Caco-2 (cell line): ENCODE measurements at places on chromosomes 2 and 18. TPM values are rescaled to one million over a fixed set of nuclear protein-coding genes. Genes with fewer than 3 reads are reported as not detected.

- H3K4me1 ChIP-seq: peaks cover 14% of the 10 kb centered on the region; the same call in 1 of the 2 replicates
- DNase-seq: no peak
- no peaks in the 10 kb centered on the region for H3K27me3 ChIP-seq
- no peaks in the 10 kb centered on the region for H3K36me3 ChIP-seq
- H3K27ac ChIP-seq: no peak overlapping the region
Observed at GRCh38 chr2:186595219-186595618, 5.4 kb downstream of the ITGAV start.

- no peaks in the 10 kb centered on the region for H3K27me3 ChIP-seq
- H3K36me3 ChIP-seq: no peaks in the 10 kb centered on the region
- no peaks in the 10 kb centered on the region for H3K4me1 ChIP-seq
Observed at GRCh38 chr2:69222953-69223658, 163.9 kb downstream of the GFPT1 start.

- H3K4me3 ChIP-seq: no peak overlapping the region
- H3K36me3 ChIP-seq: no peaks in the 10 kb centered on the region
- no peak overlapping the region for H3K27ac ChIP-seq
- no peaks in the 10 kb centered on the region for H3K27me3 ChIP-seq
- no peaks in the 10 kb centered on the region for H3K4me1 ChIP-seq
- no peak for DNase-seq
Observed at GRCh38 chr2:158214431-158214830, 112.8 kb downstream of the UPP2 start.

DNA sequence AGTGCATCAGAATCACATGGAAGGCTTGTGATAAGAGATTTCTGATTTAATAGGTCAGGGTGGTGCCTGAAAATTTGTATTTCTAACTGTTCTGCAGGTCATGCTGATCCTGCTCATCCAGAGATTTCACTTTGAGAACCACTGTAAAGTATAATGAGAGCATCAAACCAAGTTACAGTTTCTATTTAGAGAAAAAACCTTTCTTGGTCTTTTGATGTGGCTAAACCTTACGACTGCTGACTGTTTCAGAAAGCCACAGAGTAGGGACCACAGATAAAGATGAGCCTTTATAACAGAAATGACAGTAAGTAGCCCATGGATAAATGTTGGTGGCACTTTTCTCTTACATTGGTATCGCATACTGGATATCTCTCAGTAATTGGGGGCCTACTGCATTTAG, 109.4 kb upstream of the FANCL start:
- no peaks in the 10 kb centered on the region for H3K27me3 ChIP-seq
- H3K27ac ChIP-seq: no peak overlapping the region
- no peak overlapping the region for H3K4me3 ChIP-seq
- H3K4me1 ChIP-seq: no peaks in the 10 kb centered on the region

- H3K36me3 ChIP-seq: no peaks in the 10 kb centered on the region
- H3K4me3 ChIP-seq: no peak overlapping the region
- H3K4me1 ChIP-seq: peaks cover 7% of the 10 kb centered on the region; the same call in 1 of the 2 replicates
- DNase-seq: no peak
- H3K27me3 ChIP-seq: no peaks in the 10 kb centered on the region
Observed at GRCh38 chr2:16189029-16189835, 248.9 kb downstream of the MYCN start.

GRCh38 chr18:75830828-75831227, 403.3 kb upstream of the SMIM21 start:
- H3K4me1 ChIP-seq: no peaks in the 10 kb centered on the region
- H3K36me3 ChIP-seq: no peaks in the 10 kb centered on the region
- H3K27ac ChIP-seq: no peak overlapping the region
- no peak overlapping the region for H3K4me3 ChIP-seq
- H3K27me3 ChIP-seq: no peaks in the 10 kb centered on the region
- no peak for DNase-seq

- no peaks in the 10 kb centered on the region for H3K27me3 ChIP-seq
- H3K4me1 ChIP-seq: no peaks in the 10 kb centered on the region
- H3K27ac ChIP-seq: peak overlapping the region; percentile 49
- H3K36me3 ChIP-seq: peaks cover 7% of the 10 kb centered on the region; the same call in 1 of the 2 replicates
Observed at GRCh38 chr2:86139981-86140380, 33.9 kb downstream of the PTCD3 start.

- peak; percentile 44 for DNase-seq
- H3K36me3 ChIP-seq: no peaks in the 10 kb centered on the region
- H3K4me1 ChIP-seq: no peaks in the 10 kb centered on the region
Observed at GRCh38 chr2:99066075-99066958, 75.2 kb upstream of the C2orf15 start.

DNA sequence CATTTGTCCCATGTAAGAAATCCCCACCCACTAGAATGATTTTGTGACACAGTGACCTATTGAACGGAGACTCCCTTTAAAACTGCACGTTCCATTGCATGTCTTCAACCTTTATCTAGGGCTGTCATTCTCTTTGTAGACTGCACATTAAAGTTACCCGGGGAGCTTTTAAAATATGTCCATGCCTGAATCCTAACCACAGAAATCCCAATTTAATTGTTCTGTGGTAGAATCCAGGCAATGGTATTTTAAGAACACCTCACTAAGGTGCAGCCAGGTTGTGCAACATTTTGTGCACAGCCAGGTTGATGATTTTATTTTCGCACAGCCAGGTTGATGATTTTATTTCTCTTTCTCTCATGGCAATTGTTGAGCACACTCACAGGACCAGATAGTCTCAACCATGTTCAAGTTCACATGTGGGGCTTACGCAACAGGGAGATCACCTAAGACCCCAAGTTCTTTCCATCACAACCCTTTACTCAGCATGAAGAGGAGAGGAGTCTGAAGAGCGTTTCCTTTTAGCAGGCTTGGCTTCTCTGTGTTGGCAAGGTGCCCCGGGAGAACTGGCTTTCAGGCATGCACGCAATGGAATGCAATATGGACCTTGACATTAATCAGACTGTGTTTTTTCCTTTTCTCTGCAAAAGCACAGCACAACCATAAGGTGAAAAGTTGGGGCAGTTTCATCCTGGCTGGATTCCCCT, 467.3 kb upstream of the ETAA1 start:
- no peaks in the 10 kb centered on the region for H3K36me3 ChIP-seq
- DNase-seq: no peak
- no peaks in the 10 kb centered on the region for H3K27me3 ChIP-seq
- H3K4me1 ChIP-seq: no peaks in the 10 kb centered on the region

GRCh38 chr2:191115391-191115790, 35.4 kb downstream of the STAT4 start:
- no peaks in the 10 kb centered on the region for H3K4me1 ChIP-seq
- no peak overlapping the region for H3K4me3 ChIP-seq
- DNase-seq: no peak
- no peaks in the 10 kb centered on the region for H3K27me3 ChIP-seq
- no peak overlapping the region for H3K27ac ChIP-seq

DNA sequence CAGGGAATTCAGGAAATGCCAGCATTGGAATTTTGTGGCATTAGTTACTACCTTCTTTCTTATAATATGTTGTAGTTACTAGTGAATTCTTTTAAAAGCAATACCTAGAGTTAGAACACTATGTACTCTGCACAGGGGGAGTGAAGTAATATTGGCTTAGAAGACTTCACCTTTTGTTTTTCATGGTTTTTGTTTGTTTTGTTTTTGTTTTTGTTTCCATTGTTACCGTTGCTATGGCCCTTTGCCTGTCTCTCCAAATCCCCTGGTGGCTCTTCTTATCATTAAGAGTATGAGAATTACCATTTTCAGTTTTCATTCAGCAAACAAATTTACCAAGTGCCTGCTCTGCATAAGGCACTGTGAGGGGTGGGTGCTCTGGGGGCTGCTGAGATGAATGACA, 160.1 kb downstream of the HAUS1 start:
- no peaks in the 10 kb centered on the region for H3K36me3 ChIP-seq
- no peaks in the 10 kb centered on the region for H3K27me3 ChIP-seq
- H3K4me3 ChIP-seq: no peak overlapping the region
- no peak for DNase-seq
- H3K4me1 ChIP-seq: no peaks in the 10 kb centered on the region
- no peak overlapping the region for H3K27ac ChIP-seq

DNA sequence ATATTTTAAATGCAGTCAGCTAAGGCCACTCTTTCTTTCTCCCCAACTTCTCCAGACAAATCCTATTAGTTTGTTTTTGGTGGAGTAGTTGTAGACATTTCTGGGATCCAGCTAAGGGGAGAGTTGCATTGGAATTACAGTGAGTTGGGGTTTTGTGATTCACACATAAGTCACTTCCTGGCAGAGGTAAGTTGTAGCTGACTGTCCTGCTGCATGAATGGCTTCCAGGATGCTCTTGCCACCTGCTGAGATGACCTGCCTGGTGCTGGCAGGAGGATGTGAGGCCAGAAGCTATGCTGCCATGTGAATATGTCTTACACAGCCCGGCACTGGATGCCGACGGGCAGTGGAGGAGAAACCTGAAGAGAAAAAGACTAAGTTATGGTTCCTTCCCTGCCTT, 243.7 kb downstream of the TDRD15 start:
- H3K27me3 ChIP-seq: no peaks in the 10 kb centered on the region; the same call in 1 of the 2 replicates
- no peak overlapping the region for H3K4me3 ChIP-seq
- H3K27ac ChIP-seq: no peak overlapping the region
- DNase-seq: no peak

GRCh38 chr2:10285556-10286198, 17.0 kb upstream of the HPCAL1 start:
- peak; percentile 25 for DNase-seq
- H3K36me3 ChIP-seq: no peaks in the 10 kb centered on the region
- no peak overlapping the region for H3K4me3 ChIP-seq
- peaks cover 16% of the 10 kb centered on the region for H3K4me1 ChIP-seq

- DNase-seq: no peak
- no peak overlapping the region for H3K27ac ChIP-seq
- H3K36me3 ChIP-seq: no peaks in the 10 kb centered on the region
- H3K4me1 ChIP-seq: no peaks in the 10 kb centered on the region
Observed at GRCh38 chr2:143452817-143453451, 323.7 kb downstream of the ARHGAP15 start.

DNA sequence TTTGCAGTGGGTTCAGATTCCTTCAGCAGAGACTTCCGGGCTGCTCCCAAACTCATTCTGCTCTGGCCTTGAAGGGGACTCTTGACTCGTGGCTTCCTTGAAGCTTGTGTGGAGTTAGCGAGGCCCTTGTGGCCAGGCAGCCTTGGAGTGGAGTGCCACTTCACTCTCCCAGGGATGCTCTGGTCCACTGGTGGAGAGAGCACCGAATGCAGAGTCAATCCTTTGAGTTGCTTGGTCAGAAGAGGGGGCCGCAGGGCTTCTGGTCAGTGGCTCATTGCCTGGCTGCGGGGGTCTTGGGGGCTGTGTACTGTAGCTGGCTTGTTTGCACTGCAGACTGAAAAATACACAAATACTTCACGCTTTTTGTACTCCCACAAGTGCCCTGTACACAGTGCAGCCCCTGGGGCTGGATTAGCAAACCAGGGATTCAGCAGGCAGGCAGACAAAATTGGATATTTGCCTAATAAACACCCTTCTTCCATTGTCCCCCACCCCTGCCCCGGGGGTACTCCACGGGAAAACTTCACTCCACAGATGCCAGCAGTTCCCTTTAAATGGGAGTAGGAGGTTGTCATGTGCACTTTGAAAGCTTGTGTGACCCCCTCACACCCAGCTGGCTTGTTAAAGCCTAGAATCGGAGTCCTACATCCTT, 3.2 kb downstream of the GLI2 start:
- H3K27ac ChIP-seq: no peak overlapping the region
- no peak overlapping the region for H3K4me3 ChIP-seq
- DNase-seq: no peak
- peaks cover 6% of the 10 kb centered on the region; the same call in 1 of the 2 replicates for H3K4me1 ChIP-seq

DNA sequence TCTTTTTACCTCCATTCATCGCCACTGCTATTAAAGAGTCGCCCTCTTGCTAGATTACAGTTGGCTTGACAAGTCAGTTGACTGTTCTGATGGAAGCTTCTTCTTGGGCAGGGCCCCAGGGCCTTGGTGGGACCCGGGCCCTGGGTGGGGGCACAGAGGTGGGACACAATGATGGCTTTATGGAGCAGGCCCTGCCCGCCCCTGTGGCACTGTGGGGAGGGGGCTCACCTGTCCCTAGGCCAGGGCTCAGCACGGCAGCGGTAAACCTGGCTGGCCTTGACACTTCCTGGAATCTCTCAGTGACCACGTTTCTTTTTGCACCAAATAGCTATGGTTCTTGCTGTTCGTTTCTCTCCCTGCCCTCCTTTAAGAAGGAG, 4.9 kb upstream of the HS6ST1 start:
- no peaks in the 10 kb centered on the region for H3K27me3 ChIP-seq
- no peak for DNase-seq

DNA sequence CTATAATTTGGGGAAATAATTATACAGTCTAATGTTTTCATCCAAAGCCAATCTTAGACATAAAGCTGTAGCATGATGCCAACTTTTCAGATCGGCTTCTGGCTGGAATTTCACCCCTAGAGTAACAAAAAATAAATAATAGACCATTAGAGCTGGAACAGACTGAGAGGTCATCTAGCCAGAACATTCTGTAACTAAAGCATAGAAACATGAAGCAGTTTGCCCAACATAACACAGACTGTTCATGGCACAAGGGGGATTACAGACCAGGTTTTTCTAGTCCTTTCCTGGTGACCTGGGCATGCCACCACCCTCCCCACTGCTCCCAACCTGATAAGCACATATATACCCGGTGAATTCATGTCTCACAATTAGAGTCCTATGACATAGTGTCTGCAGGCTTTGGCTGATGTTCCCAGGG, 116.4 kb upstream of the PPP1CB start:
- H3K4me1 ChIP-seq: peaks cover 46% of the 10 kb centered on the region
- H3K27me3 ChIP-seq: no peaks in the 10 kb centered on the region
- H3K36me3 ChIP-seq: no peaks in the 10 kb centered on the region
- no peak overlapping the region for H3K27ac ChIP-seq

DNA sequence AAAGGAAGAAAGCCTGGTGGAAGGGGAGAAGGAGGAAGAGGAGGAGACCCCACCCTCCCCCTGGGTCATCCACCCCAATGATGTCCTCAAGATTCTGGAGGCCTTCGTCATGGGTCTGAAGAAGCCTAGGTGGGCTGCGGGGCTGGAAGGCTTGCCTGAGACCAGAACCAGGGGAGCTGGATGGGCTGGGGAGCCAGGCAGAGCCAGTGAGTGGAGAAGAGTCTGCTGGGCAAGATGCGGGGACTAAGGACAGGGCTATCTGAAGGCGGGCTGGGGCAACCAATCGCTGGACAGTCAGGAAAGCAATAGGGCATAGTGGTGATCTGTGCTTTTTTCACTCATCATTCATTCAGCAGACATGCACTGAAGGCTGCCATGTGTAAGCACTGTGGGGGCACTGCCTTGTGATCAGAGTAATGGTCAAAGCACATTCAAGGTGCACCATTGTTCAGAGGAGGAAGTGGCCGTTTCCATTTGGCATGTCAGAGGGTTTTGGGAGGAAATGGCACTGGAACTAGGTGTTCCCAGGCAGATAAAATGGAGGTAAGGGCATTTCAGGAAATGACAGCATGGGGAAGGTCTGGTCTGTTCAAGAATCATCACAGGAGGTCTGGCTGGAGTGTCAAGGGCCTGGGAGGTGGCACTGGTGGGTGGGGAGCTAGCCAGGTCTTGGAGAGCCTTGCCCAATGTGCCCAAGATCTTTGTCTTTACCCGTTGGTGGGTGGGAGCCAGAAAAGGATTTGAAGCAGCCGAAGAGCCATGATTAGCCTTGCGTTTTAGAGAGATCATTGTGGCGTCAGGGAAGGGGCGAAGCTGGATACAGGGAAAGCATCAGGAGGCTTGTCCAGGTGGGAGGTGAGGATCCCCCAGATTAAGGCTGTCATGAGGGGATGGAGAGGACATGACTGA, 24.2 kb downstream of the OTOF start:
- H3K36me3 ChIP-seq: no peaks in the 10 kb centered on the region
- peak overlapping the region; percentile 83 for H3K27ac ChIP-seq
- peaks cover 48% of the 10 kb centered on the region for H3K4me1 ChIP-seq

- no peak overlapping the region for H3K4me3 ChIP-seq
- H3K27me3 ChIP-seq: no peaks in the 10 kb centered on the region
- DNase-seq: no peak
- H3K27ac ChIP-seq: no peak overlapping the region
Observed at GRCh38 chr2:94873362-94874276, 2.4 kb downstream of the TEKT4 start.

Gene RETREG2
- total RNA-seq: 59.5 and 62.0 TPM in 2 replicates

Gene NDC80
- total RNA-seq: 51.7 and 52.6 TPM in 2 replicates

Gene CAVIN2
- not detected in 2 replicates for total RNA-seq

Gene FHOD3
- total RNA-seq: 0.07 TPM in 1 of 2 replicates, not detected in the other

Gene L3MBTL4
- total RNA-seq: 0.23 TPM in 1 of 2 replicates, not detected in the other

Gene TMEM178A
- 0.29 TPM in 1 of 2 replicates, not detected in the other for total RNA-seq
